AG08395 (cell line): ENCODE measurements at places on chromosomes 3 and 15.

- DNase-seq, result peak; percentile 33
These were observed 20.2 kb downstream of the LRIG1 start for GRCh38 chr3:66480666-66481065.

GRCh38 chr3:99925584-99926230 lies 108.0 kb downstream of the CMSS1 start:
- DNase-seq, result peak; percentile 75

DNA sequence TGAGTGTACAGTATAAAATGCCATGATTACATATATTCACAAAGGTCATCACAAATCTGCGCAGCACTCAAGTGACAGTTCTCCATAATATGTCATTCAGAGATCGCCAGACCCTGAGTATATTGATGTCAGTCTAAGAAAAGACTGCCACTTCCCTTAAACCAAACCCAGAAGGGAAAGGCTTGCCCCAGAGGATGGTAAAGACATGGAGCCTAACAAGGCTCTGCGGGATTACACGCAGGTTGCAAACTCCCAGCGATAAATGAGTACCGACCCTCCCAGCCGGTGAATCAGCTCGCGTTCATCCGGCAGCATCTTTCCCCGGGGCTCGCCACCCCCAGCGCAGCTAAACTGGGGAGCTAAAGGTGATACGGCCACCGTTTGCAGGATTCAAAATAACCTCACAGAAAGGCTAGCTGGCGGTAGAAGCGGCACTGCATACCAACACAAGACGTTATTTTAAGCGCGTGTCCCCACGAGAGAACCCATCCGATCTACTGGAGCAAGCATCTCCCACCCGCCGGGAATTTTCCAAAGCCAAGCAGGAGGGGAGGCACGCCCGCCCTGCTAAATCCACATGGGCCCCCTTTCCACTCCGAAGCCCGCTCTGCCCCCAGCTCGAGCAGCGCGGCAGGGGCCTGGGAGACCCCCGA lies 643 bp downstream of the MYO5A start:
- DNase-seq, result peak; percentile 29

DNA sequence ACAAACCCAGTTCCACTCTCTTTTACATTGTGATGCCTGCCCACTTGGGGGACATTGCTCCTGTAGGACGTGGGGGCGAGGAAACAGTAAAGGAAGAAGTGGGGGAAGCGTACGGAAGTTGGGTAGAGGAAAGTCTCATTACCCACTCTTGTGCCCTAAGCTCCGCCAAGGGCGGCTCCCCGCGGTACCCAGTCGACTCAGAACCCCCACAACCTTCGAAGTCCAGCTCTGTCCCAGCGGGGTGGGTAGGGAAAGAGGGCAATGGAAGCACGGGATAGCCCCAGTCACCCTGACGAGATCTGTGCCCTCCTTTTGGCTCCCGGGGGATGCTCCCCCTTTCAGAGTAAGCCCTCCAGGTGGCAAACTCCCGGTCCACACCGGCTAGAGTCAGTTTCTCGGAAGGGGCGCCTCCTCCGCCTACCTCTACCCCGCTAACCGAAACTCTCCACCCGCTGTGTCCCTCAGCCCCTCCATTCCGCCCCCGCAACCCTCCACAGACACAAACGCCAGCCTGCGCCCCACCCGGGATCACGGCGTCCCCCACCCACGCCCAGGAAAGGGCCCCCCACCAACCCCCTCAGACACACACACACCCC lies 527 bp downstream of the CSNK1G1 start:
- no peak for DNase-seq

- DNase-seq, result no peak
These were observed 83.3 kb downstream of the SCN11A start for GRCh38 chr3:38968403-38968802.

DNA sequence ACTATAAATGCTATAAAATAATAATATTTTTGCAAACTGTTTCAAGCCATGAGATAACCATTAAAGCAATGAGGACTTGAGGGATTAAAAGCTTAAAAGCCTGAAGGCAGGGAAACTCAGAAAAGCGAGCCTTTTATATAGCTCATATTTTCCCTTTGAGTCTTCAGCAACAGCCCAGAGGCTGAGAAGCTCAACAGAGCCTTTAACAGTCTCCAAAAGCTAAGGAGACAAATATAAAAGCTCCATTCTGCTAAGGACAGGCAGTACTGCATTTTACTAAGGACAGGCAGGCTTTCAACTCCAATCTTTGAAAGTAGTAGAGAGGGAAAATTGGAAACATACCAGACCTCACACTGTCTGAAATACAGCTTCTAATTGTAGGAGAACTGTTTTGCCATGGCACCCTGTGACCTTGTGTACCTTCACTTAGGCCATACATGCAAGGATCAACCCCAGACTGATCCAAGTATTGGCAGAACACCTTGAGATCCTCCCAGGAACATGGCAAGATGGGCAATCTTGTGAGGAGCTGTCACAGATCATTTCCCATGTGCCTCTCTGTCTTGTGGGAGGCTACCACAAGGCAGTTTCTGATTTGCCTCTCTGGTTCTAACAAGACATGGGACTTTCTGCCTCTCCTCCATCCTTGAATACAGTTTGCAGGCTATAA lies 53.1 kb upstream of the ARNT2 start:
- no peak for DNase-seq

GRCh38 chr3:113065336-113065735 lies 74.6 kb downstream of the GTPBP8 start:
- DNase-seq, result no peak

GRCh38 chr15:48537271-48538113 lies 108.0 kb downstream of the FBN1 start:
- DNase-seq, result peak; percentile 29
